PC-9 (cell line): ENCODE measurements at places on chromosomes 2 and 18. TPM values are rescaled to one million over a fixed set of nuclear protein-coding genes. Genes with fewer than 3 reads are reported as not detected.

The GALNT14 gene
- total RNA-seq = 2.4 and 3.1 TPM in 2 replicates

The PRKCE gene
- 21.7 and 24.0 TPM in 2 replicates for total RNA-seq

The SLC19A3 gene
- 4.3 and 4.5 TPM in 2 replicates for total RNA-seq

The NOSTRIN gene
- 0.48 and 0.68 TPM in 2 replicates for total RNA-seq

The GPR45 gene
- not detected in 2 replicates for total RNA-seq

The DLX1 gene
- 0.87 TPM in 1 of 2 replicates, not detected in the other for total RNA-seq

The TMEM37 gene
- 1.2 TPM in 2 replicates for total RNA-seq

The HOXD11 gene
- total RNA-seq = not detected in 2 replicates

The IMPACT gene
- total RNA-seq = 29.0 and 32.9 TPM in 2 replicates

The CLEC4F gene
- total RNA-seq = not detected in 2 replicates

The NTSR2 gene
- not detected in 2 replicates for total RNA-seq

The C2orf68 gene
- 46.0 and 48.6 TPM in 2 replicates for total RNA-seq

The CHST9 gene
- total RNA-seq = 0.07 TPM in 1 of 2 replicates, not detected in the other

The CPS1 gene
- total RNA-seq = 20.3 and 27.5 TPM in 2 replicates

The UGT1A5 gene
- total RNA-seq = 71.3 and 91.2 TPM in 2 replicates

The TMEFF2 gene
- total RNA-seq = not detected in 2 replicates

The GULP1 gene
- 31.5 and 38.0 TPM in 2 replicates for total RNA-seq

The FRZB gene
- 0.15 TPM in 2 replicates for total RNA-seq

The CD302 gene
- 1.5 and 2.6 TPM in 2 replicates for total RNA-seq

The ANKRD29 gene
- total RNA-seq = 4.3 and 4.6 TPM in 2 replicates

The AMER3 gene
- not detected in 2 replicates for total RNA-seq

The ST8SIA3 gene
- not detected in 2 replicates for total RNA-seq

The CRYBA2 gene
- not detected in 2 replicates for total RNA-seq

The INHA gene
- total RNA-seq = 5.2 and 9.1 TPM in 2 replicates

The TTN gene
- total RNA-seq = not detected in 2 replicates

The FAM124B gene
- 0.17 and 0.60 TPM in 2 replicates for total RNA-seq

The BCL2L11 gene
- total RNA-seq = 12.4 and 17.0 TPM in 2 replicates

The KLHL41 gene
- not detected in 2 replicates for total RNA-seq

The TLX2 gene
- total RNA-seq = 3.1 and 3.8 TPM in 2 replicates

The PRKAG3 gene
- not detected in 2 replicates for total RNA-seq

The ANKRD36B gene
- 26.2 and 34.0 TPM in 2 replicates for total RNA-seq

The PLCL1 gene
- not detected in 2 replicates for total RNA-seq

The PCARE gene
- not detected in 2 replicates for total RNA-seq

The ADAM23 gene
- total RNA-seq = 8.9 and 12.0 TPM in 2 replicates

The PARD3B gene
- total RNA-seq = 7.6 and 13.2 TPM in 2 replicates

The KCNJ13 gene
- not detected in 2 replicates for total RNA-seq

The MOCOS gene
- 22.7 and 30.4 TPM in 2 replicates for total RNA-seq

The MAPK4 gene
- not detected in 2 replicates for total RNA-seq

The CCBE1 gene
- total RNA-seq = 3.1 and 5.8 TPM in 2 replicates

The ASB18 gene
- 0.46 TPM in 1 of 2 replicates, not detected in the other for total RNA-seq

The ACSL3 gene
- 300 and 446 TPM in 2 replicates for total RNA-seq

The HRH4 gene
- total RNA-seq = 0.18 TPM in 1 of 2 replicates, not detected in the other

The CCDC141 gene
- not detected in 2 replicates for total RNA-seq

The TEKT4 gene
- total RNA-seq = 0.15 TPM in 1 of 2 replicates, not detected in the other

The PIEZO2 gene
- total RNA-seq = not detected in 2 replicates

The SIX2 gene
- 10.2 and 11.9 TPM in 2 replicates for total RNA-seq

The ZAP70 gene
- total RNA-seq = not detected in 2 replicates

The GKN1 gene
- total RNA-seq = not detected in 2 replicates

The MOB4 gene
- 19.9 and 20.1 TPM in 2 replicates for total RNA-seq
